ENCODE measurements at places on chromosomes 4 and X. TPM values are rescaled to one million over a fixed set of nuclear protein-coding genes. Genes with fewer than 3 reads are reported as not detected.

FGF5 gene
- total RNA-seq = 0.28 TPM

SLC25A6 gene
- total RNA-seq = 484 TPM

OTUD6A gene
- not detected for total RNA-seq

CABS1 gene
- not detected for total RNA-seq

TBX22 gene
- total RNA-seq = not detected

Measured in cardiac muscle cell (in vitro differentiated cells and primary cell).